GM12878 (cell line): ENCODE measurements at places on chromosomes 1 and 21.

DNA sequence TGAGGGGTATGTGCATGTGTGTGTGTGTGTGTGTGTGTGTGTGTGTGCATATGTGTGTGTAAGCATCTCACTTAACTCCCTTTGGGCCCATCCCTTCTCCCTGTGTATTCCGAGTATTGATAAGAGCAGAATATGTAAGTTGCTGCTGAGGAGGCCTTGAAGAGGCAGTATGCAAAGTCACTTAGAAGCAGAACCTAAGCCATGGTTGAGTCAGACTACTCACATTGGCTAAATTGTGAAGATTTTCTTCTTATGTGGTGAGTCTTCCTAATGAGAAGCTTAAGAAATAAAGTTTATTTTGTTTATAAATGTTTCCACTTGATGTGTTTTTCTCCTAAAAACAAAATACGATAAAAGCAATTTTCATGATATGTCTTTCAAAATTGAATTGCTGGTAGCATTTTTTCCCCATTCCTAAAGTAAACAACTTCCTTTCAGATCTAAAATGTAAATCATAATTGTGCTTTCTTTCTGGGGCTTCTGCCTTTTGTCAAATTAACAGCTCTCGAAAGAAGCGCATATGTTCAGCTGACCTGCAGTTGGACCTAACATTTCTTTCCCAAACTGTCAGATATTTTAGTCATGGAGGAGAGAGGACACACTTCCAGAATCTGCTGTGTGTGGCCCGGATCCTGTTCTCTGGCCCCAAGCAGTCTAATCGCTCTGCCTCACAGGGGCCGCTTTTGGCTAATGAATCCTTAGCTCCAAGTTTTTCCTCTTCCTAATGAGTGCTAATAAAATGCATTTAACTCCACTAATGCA is 284.0 kb downstream of the DUSP10 start:
- DNase-seq = no peak

GRCh38 chr21:44006656-44007055 is 5.5 kb upstream of the TRAPPC10 start:
- no peak for DNase-seq

DNA sequence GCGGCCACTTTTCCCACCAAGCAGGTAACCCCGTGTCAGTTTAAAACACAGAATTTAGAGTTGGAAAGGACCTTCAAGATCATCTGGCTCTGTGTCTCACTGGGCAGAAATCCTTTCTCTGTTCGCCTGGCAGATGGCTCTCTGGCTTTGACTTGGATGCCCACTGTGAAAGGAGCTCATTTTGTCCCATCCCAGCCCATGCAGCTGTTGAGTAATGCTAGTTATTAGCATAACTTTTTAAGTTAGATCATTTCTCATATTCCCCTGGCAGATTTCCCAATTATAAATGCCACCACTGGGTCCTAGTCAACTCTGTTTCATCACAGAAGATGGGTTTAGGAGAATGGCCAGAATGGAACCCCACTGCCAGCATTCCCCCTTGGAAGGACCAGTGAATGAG is 55.9 kb downstream of the SLC35F3 start:
- DNase-seq = no peak

DNA sequence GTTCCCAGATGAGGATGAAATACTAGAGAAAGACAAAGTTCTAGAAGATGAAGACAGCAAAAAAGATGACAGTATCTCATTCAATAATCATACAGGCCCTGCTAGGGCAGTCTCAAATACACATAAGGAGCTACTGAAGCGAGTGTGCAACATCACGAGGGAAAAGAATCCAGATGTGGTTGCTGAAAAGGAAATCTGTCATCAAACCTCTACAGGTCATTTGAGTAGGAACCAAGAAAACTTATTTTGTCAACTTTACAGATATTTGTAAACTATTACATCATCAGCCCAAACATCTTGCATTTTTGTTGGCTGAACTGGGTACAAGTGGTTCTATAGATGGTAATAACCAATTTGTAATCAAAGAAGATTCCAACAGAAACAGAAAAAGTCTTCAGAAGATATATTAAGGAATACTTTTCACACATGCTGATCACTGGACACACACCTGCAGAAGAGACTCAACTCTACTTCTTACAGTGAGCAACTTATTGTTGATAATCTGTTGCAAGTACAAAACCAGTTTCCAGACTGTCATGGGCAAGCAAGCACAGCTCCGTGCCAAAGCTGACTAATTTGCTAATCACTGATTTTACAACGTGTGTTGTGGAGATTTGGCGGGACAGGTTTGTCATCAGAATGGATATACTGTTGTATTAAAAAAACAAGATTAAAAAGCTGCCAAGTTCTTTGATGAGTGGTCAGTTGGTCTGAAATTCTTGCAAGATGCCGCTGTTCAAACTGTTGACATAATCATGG is 42.1 kb downstream of the TRIM33 start:
- DNase-seq = no peak

- peak; percentile 55 for DNase-seq
Observed at GRCh38 chr1:52139817-52140540, 1.9 kb upstream of the ZFYVE9 start.

DNA sequence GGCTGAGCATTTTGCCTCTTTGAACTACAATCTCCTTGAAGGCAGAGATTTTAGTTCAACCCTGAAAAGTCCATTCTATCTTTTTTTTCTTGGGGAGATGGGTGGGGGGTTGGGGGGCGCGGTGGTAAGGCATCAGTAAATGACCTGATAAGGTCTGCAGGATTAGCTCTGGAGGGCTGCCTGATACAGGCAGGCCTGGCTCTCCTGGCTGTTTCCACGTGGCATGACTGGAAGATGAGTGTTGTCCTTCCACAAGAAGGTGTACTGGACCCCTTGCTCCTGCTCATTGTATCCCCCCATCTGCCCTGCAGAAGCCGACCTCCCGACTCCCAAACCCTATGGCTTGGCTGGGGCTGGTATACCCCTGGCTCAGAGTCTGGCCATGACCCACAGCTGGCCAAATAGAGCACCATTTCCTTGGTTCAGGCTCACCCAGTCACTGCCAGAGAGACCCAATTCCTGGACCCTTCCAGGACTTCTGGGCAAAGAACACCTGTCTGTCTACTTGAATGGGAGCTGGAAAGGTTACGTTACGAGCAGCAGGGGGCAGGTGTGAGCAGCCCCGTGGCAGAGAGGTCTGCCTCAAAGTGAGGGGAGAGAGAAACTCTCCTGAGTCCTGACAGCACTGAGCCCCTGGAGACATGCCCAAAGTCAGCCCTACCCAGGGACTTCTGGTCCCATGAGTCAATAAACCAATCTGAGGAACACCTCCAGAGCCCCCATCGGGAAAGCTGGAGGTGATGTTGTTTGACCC is 17.0 kb downstream of the DHRS3 start:
- DNase-seq = no peak

GRCh38 chr1:230084408-230085177 is 17.6 kb downstream of the GALNT2 start:
- no peak for DNase-seq

- no peak for DNase-seq
Observed at GRCh38 chr1:91883470-91883869, 2.5 kb downstream of the TGFBR3 start.

DNA sequence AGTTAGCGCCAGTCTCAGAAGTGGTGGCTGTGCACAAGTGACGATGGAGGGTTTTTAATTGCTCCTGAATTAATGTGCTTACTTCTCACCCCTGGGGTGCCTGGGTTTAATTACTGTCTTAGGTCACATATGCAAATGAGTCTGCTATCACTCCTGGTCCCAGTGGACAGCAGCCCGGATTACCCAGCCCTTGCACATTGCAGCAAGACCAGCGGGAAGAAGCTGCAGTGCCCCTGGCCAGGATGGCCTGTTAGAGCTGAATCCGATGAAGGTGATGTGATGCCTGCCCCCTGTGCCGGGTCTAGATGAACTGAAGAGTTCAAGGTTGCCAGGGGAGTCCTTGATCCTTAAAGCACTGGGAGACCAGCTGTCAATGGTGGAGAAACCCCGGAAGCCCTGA is 24.2 kb downstream of the ENO1 start:
- DNase-seq = no peak

DNA sequence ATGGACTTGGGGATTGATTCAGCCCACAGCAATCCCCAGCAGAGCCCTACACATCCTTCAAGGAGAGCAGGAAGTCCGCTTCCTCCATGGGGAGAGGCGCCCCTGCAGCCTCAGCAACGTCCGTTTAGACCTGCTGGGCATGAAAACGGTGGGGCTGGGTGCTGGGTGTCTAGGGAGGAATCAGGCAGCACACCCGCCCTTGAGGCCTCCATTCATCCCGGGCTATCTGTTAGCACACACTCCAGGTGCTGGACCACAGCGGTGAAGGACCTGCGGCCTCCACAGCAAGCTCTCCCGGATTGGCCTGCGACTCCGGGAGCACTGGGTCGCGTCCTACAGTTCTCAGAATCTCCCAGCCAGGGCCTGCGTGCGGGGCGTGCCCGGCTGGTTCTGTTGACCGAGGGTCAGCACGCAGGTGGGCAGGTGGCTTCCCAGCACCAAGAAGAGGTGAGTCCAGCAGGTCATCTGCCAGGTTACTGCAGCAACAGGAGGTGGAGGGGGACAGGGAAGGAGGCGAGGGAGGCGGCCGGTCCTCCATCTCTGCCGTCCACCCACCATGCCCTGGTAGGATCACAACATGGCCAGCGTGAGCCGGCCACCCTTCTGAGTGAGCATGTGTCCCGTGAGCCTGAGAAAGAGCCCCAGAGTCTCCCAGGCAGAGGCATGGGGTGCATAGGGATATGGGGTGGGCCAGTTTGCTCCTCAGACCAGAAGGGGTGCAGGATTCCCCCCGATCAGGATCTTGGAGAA is 96.6 kb downstream of the RIPK4 start:
- DNase-seq = no peak

DNA sequence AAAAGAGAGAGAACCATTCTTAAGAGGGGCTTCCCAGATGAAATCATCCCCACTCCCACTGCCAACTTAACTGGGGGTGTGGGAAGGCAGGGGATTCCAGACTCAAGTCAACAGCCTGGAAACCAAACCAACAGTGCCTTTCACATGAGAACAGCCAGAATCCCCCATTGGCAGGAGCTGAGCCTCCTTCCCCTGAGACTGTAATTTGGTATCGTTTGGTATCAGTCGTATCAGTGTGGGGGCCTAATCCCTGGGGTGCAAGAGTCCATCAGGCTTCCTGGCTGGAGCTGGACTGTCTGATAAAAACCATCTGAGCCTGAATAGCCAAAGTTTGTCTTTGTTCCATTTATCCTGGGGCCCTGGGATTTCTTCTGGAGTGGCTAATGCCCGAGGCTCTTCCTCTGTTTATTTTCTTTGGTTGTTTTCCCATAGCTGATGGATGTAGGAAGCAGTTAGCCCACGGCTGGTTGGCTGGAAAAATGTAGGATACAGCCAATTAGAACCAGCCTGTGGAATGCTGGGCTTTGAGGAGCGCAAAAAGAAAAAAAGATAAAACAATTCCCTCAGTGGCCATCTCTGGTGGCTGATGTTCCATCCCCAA is 84.6 kb downstream of the LAMC2 start:
- DNase-seq = no peak

DNA sequence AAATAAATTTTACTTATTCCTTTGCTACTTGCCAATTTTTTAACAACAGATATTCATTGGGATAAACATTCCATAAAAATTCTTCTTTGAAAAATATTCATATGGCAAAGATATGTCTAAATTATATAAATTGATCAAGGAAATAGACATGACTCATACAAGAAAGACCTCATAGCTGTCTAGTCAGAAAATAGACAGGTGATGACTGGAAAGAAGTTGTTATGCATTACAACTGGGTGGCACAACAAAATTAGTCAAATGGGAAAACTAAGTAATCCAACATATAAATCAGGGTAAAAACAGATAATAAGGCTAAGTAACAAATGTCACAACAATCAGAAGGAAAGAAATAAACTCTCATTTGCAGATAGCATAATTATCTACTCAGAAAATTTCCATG is 92.0 kb downstream of the USH2A start:
- no peak for DNase-seq

GRCh38 chr1:34262921-34263320 is 86.2 kb downstream of the C1orf94 start:
- no peak for DNase-seq

DNA sequence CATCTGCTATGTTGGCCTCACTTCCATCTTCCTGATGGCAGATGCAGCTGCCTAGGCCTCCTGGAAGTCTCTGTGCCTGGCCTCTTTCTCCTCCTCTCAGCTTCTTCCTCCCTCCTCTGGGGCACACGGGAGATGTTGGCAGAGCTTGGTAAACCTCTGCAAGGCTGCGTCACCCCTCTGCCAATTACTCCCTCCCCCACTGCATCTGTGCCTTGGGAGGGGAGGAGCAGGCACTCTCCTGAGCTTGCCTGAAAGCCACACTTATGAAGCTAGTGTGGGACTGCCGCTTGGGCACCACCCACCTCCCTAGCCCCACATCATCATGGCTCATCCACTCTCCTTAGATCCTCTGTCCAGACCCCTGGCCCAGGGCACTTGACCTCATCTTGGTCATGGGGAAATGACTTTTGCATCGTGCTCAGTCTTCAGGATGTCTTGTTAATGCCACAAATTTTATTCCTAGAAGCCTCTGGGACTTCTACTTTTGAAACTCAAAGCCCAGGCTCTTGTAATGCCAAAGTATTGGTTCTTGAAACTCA is 7.3 kb upstream of the TMEM51 start:
- DNase-seq = no peak

- DNase-seq = no peak
Observed at GRCh38 chr21:42733874-42734273, 80.5 kb downstream of the PDE9A start.

DNA sequence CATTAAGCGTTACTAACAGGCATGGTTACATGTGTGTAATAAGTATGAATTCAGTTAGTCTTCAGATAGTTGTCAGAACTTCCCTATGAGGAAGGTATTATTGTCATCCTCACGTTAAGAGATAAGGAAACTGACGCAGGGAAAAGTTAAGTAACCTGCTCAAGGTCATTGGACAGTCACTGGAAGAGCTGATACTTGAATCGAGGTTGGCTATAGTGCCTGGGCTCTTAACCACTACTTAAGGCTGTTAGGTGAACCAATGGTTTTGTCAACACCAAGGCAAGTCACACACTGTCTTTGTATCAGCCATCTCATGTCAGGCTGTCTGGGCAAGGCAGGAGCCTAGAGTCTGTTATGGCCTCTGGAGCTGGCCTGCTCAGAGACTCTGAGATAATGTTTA is 16.2 kb downstream of the MFSD2A start:
- no peak for DNase-seq

GRCh38 chr1:164602480-164603093 is 43.6 kb downstream of the PBX1 start:
- no peak for DNase-seq

DNA sequence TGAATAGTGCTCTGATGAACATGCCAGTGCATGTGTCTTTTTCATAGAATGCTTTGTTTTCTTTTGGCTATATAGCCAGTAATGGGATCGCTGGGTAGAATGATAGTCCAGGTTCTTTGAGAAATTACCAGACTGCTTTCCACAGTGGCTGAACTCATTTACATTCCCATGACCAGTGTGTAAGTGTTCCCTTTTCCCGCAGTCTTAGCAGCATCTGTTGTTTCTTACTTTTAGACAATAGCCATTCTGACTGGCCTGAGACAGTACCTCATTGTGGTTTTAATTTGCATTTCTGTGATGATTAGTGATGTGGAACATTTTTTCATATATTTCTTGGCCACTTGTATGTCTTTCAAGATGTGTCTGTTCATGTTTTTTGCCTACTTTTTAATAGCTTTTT is 784.5 kb downstream of the USP25 start:
- no peak for DNase-seq

GRCh38 chr1:31127266-31127665 is 61.7 kb upstream of the PUM1 start:
- no peak for DNase-seq
